ENCODE measurements at places on chromosomes 4 and X.
A peak's percentile ranks its signal among the peaks of the same experiment; 100 is the strongest.

DNA sequence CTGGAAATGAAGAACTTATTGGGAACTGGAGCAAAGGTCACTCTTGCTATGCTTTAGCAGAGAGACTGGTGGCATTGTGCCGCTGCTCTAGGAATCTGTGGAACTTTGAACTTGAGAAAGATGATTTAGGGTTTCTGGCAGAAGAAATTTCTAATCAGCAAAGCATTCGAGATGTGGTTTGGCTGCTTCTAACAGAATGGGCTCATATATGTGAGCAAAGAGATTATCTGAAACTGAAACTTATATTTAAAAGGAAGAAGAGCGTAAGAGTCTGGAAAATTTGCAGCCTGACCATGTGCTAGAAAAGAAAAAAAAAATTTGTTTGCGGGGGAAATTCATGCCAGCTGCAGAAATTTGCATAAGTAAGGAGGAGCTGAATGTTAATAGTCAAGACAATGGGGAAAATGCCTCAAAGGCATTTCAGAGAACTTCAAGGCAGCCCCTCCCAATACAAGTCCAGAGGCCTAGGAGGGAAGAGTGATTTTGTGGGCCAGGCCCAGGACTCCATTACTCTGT, 35.9 kb upstream of the PAPSS1 start:
- no peak for DNase-seq

DNA sequence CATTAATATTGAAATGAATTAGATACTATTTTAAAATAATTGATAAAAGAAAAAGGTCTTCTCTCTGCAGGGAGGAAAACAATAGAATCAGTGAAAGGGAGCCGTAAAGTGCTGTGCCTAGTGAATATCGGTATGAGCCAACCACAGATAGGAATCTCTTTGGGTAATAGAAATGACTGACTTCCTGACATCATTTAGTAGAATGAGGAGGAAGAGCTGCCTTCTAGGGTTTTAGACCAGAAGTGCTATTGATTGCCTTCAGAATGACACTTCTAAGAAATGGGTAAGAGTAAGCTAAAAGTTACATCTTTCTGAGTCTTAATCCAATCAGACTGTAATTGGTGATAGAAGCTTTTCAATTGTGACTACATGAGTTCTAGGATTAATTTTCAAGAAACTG, 134.0 kb upstream of the MAP9 start:
- no peak for DNase-seq

GRCh38 chr4:113607998-113608397, 153.5 kb downstream of the CAMK2D start:
- no peak for DNase-seq

DNA sequence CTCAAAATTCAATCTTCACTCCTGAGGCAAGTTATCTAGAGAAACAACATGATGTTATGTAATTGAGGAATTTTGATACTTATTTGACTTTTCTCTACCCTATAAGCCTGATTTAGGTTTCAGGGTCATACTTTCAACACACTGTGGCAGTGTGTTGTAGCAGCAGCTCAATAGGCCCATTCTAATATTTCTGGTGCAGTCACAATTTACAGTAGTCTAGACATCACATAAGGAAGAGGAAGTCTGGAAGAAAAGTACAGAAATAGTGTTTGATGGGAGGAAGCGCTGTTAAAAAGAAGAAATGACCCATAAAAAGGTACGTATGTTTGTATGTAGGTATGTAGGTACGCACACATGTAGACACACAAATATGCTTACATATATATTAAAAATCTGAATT, 194.3 kb downstream of the ARHGAP24 start:
- no peak for DNase-seq

- no peak for DNase-seq
Observed at GRCh38 chrX:88605222-88605583, 141.8 kb upstream of the CPXCR1 start.

- DNase-seq, result no peak
Observed at GRCh38 chrX:68705986-68706385, 58.5 kb downstream of the STARD8 start.

DNA sequence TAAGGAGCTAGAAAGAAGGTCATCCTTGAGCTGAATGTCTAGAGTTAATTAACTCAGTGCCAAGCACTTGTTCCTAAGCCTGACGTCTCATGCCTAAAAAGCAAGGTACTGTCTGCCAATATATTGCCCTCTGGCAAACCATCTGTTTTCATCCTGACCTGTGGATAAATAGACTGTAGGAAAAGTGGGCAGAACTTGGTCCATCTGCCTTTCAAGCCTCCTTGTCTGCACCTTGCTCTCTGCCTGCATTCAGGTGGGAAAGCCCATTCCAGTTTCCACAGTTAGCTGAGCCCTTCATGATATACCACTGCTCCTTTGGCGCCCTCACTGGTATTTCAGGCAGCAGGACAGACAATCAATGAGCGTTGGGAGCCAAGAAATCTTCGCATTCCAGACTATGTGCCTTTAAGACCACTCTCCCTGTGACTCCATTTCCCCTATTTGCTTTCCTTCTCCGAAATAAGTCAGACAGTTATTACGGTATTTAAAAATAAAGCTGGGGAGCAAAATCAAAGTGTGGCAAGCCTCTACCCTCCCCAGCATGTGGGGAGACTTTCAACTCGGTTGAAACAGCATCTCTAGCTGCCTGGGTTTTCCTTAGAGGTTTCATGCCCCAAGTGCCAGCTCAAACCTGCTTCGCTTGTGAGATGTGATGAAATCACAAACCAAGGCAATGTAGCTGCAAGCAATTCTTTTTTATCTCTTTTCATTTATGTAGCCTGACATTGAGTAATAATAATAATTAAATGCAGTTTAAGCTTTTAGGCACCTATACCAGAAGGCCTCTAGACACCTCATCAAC, 2.5 kb upstream of the CCDC149 start:
- DNase-seq, result no peak

DNA sequence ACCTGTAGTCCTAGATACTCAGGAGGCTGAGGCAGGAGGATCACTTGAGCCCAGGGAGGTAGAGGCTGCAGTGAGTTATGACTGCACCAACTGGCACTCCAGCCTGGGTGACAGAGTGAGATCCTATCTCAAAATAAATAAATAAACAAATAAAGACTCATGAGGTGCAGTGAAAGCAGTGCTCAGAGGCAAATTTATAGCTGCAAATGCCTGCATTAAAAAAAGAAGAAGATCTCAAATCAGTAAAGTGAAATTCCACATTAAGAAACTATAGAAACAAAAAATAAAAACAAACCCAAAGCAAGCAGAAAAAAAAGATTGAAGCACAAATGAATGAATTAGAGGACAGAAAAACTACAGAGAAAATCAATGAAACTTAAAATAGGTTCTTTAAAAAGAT, 22.5 kb upstream of the HSD17B13 start:
- no peak for DNase-seq

GRCh38 chr4:75289914-75290582, 224.2 kb downstream of the RCHY1 start:
- no peak for DNase-seq

- DNase-seq, result peak; percentile 52
Observed at GRCh38 chrX:100685284-100685996, 41.4 kb downstream of the SRPX2 start.

DNA sequence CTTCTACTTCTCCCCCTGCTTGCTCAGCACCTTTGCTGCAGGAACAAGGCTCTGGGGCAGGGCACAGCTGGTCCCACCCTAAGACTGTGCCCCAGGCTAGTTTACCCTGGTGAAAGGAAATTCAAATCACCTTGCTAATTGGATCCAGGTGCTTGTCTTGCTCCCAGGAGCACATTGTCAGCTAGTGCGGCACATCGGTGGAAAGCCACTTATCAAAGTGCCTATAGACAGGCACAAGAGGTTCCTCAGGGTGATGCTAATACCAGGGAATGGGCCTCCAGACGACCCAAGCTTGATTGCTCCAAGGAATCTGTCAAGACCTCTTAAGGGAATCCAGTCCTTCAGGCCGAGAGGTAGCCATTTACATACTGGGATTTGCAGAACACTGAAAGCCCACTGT, 64.5 kb upstream of the PRPS1 start:
- no peak for DNase-seq

- DNase-seq, result no peak
Observed at GRCh38 chr4:107363125-107363524, 327.0 kb upstream of the DKK2 start.

DNA sequence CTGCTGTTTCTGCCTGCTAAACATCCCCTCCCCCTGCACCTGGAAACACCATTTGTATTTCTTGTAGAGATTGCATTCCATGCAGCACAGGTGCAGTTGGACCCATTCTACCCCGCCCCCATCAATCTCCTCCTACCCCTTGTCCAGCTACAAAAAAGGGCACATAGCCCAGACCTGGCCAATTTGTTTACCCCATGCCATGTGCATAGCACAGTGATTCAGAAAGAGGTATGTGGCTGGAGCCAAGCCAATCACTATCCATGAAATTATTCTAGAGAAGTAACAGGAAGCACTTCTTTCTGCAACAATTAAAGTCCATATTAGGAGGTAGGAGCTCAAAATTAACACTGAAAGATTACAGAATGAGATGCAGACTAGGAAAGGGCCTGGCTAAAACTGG, 20.2 kb upstream of the TMEM184C start:
- DNase-seq, result no peak

GRCh38 chrX:45758319-45758718, 557.6 kb upstream of the DIPK2B start:
- DNase-seq, result no peak

- DNase-seq, result no peak
Observed at GRCh38 chr4:153622778-153623240, 61.3 kb upstream of the TLR2 start.

DNA sequence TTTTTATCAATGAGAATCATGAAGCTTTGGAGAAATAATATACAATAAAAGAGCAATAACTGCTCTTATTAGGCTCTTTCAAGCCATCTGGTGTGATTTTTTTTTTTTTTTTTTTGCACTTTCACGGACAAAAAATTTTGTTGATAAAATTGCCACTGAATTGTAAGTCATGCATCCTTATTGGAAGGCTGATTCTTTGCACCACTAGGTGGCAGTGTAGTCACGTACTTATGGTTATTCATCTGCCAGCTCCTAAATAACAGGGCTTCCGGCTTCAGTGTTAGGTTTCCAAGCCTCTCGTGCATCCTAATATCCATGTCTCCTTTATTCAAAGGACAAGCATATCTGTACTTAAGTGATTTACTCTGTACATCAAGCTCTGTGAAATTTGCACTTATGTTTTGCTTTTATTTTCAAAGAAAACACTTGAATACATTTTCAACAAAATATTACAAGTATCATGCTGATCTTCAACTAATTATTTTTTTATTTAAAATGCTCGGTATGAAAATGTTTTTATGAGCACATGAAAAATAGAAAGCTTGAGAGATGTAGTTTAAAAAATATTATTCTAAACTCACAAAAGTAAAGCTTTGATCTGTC, 1578.3 kb upstream of the TENM3 start:
- peak; percentile 83 for DNase-seq

- DNase-seq, result no peak
Observed at GRCh38 chr4:187069398-187069797, 345.7 kb upstream of the FAT1 start.

- no peak for DNase-seq
Observed at GRCh38 chrX:132848296-132848970, 110.0 kb downstream of the HS6ST2 start.

DNA sequence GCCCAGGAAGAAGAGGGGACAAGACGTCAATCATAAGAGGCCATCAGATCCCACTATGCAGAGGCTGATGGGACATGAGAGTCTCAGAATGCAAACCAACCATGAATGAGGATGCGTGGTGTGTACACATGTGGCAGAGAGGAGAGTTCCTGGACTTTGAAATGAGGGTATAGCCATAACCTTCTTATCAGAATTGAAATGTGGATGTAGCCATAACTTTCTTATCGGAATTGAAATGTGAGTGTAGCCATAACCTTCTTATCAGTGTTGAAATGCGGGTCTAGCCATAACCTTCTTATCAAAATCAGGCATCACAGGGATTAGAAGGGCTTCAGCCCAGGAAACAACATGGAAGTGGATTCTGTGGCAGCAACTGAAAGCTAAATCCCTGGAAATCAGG, 415.5 kb upstream of the FAT1 start:
- DNase-seq, result no peak

GRCh38 chr4:74219240-74219639, 61.3 kb downstream of the MTHFD2L start:
- DNase-seq, result no peak

Data from BE2C (cell line).